GDM1 (cell line): ENCODE measurements at places on chromosomes 3 and 15.

DNA sequence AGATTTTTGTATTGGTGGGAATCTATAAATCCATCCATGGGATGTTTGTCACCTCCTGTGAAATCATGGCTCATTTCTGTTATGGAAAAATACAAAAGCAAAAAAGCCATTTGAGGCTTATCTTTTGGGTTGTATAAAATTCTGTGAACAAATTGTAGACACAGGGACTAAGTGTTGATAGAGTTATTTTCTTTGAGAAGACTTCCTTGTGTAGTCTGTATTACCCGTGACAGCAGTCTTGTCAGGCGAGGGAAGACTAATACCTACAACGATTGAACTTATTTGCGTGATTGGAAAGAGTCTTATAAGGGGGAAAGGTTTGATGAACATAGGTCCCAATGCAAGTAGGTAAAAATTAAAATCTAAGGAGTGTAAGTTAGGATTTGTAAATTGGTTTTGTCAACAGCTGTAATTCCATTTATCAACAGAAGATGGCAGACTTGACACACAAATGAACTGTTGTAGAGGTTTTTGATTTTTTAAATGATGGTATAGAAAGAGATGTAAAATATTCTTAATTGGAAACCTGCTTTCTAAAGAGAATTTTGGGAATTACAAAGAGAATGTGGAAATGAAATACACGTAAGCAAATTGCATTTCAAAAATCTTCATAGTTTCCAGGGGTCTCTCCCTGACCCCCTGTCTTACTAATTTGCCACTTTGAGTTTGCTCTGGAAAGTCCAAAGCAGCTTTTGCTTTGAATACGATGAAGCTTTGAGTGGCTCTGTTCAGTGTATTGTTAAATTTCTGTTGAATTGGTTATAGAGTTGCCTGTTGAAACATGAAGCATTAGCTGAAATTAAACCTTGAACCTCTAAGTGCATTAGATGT, 33.2 kb downstream of the SLC25A26 start:
- DNase-seq: no peak

DNA sequence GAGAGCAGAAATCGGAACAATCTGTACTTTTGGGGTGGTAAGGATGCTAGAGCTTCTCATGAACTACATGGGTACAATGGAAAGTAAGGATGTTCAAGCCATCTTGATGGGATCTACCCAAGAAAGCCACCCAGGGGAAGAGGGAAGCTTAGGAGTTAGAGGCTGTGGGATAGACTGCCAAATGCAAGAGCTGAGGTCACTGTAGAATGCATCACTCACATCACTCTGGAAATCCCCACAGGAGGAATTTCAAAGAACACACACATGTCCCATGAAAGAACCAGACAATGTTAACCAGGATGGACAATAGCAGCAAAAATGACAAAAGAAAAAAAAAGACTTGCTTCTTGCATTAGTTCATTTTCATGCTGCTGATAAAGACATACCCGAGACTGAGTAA, 32.8 kb upstream of the UBE2E2 start:
- DNase-seq: no peak

DNA sequence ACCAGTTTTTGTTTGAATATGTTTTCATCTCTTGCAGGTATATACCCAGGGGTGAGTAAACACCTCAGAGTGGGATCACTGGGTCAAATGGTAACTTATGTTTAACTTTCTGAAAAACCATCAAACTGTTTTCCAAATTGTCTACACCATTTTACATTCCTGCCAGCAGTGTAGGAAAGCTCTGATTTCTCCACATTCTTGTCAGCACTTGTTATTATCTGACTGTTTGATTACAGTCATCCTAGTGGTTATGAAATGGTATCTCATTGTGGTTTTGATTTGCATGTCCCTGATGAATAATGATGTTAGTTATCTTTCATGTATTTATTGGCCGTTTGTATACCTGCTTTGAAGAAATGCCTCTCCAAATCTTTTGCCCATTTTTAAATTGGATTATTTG, 13.8 kb downstream of the FSD2 start:
- DNase-seq: no peak

DNA sequence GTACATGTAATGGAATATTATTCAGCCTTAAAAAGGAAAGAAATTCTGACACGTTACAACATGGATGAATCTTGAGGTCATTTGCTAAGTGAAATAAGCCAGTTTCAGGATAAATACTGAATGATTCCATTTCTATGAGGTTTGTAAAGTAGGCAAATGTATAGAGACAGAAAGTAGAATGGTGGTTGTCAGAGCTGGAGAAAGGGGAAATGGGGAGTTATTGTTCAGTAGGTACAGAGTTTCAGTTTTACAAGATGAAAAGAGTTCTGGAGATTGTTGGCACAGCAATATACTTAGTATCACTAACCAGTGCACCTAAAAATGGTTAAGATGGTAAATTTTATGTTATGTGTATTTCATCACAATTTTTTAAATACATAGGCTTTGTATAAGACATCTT, 60.6 kb downstream of the USP8 start:
- no peak for DNase-seq

DNA sequence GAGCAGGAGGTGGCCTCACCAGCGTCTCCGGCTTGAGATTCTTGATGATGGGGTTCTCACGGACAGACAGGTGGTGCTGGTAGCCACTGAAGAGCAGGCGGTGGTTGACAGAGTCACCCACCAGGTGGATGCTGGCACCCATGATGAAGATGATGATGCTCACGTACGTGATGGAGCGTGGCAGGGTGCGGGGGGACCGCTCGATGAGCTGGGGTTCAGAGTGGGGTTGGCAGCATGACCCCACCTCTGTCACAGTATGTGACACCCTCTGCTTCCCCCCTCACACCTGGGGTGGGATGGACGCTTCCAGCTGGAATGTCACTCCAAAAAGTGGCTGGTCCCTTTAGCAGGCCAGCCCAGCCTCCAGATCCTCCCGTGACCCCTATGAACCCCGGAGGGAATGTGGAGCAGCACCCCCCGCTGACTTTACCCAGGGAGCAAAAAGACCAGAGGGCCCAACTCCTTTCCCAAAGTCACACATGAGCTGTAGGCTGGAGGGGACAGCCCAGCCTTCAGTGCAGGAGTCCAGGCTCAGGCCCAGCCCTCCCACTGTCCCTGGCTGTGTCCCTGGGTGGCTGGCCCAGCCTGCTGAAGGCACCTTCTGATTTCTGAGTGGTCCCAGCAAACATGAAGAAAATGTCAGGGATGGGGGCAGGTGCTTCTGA, 6.7 kb upstream of the CALML4 start:
- DNase-seq: no peak

GRCh38 chr3:61718565-61718964, 157.2 kb downstream of the PTPRG start:
- DNase-seq: no peak

DNA sequence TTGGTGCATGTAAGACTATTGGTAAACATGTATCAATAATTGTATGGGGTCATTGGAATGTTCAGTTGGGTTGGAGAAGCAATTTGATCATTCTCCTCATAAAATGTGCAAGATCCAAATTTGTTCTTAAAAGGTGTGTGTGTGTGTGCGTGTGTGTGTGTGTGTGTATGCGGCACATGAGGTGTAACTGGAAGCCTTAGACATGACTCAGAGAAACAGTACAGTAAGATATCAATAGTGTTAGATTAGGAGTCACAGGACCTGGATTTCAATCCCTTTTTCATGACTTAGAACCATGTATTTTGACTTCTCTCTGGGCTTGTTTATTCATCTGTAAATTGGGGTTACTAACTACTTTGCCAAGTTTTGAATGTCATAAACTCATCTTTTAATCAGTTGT, 38.3 kb downstream of the RSRC1 start:
- DNase-seq: no peak

DNA sequence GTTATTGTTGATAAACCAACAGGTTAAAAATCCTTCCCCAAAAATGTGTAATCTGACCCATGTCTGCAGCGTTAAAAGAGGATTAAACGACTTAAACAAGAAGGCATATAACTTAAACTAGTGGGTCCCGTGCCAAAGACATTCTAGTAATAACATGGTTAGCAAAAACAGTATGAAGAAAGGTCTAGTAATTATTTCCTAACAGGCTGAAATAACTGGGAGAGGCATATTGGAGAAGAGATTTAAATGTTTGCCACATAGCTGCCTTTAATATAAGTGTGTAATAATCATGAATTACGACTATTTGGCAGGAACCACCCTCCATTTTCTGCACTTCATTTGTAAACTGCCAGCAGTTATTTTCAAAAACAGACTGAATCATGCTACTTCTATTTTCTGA, 67.7 kb upstream of the CSPG5 start:
- DNase-seq: no peak

GRCh38 chr3:194089357-194090177, 46.4 kb upstream of the HES1 start:
- peak; percentile 72 for DNase-seq
